ENCODE measurements at places on chromosomes 1 and 21.

GRCh38 chr1:14597343-14598006 lies 1.0 kb upstream of the KAZN start:
- DNase-seq, result no peak

DNA sequence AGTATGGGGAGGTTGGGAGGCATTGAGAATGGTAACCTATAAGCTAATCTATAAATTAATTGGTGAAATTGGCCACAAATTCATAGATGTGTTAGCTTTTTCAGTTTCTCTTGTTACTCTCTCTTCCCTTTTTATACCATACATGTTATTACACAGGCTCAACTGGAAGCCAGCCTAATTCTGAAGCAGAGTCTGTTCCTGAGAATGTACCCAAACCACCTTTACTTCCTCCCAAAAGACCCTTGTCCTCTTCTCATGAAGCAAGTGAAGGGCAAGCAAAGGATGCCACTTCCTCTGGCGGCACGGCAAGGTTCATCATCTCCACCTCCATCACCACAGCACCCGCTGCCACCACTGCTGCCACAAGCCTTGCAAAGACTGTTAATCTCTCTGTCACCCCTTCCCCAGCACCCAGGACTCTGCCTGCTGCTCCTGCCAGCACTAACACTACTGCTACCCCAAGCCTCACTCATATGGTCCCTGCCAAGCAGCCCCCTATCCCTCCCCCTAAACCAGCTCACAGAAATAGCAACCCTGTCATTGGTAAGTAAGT lies 39.5 kb upstream of the RCC1 start:
- no peak for DNase-seq

GRCh38 chr1:5370311-5370710 lies 621.9 kb downstream of the NPHP4 start:
- DNase-seq, result peak; percentile 49

GRCh38 chr1:114002492-114003239 lies 23.4 kb downstream of the OLFML3 start:
- no peak for DNase-seq

GRCh38 chr1:40944326-40944725 lies 35.2 kb upstream of the CTPS1 start:
- DNase-seq, result peak; percentile 77

- peak; percentile 99 for DNase-seq
These were observed at the start of gene GPBP1L1 for GRCh38 chr1:45686288-45687013. TSS of gene GPBP1L1 (minus strand) at chr1:45686533. CDS start at chr1:45659087, 27,446 bp downstream.

DNA sequence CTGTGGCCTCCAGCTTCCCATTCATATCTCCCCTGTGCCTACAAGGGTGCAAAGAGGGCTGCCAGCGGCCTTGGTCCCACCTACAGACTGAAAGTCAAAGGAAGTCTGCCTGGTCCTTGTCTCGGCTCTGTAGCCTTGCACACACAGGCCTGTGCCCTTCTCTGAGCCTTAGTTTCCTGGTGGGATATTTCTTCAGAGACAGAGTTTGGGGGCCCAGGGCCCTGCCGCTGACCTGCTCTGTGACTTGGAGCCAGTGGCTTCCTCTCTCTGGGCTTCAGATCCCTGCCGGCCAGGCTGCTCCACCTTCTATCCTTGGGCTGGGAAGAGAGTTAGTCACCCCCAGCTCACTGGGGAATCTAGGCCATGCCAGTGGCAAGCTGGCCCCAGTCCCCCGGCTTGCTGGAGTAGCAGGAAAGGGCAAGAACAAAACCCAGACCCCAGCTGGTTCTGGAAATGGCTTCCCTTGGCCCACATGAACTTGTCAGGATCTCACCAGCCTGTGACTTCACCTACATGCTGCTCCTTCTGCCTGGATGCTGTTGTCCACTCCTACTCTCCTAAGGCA lies 1.0 kb upstream of the TMEM61 start:
- no peak for DNase-seq

- no peak for DNase-seq
These were observed 38.8 kb downstream of the PLXNA2 start for GRCh38 chr1:208205216-208206013.

DNA sequence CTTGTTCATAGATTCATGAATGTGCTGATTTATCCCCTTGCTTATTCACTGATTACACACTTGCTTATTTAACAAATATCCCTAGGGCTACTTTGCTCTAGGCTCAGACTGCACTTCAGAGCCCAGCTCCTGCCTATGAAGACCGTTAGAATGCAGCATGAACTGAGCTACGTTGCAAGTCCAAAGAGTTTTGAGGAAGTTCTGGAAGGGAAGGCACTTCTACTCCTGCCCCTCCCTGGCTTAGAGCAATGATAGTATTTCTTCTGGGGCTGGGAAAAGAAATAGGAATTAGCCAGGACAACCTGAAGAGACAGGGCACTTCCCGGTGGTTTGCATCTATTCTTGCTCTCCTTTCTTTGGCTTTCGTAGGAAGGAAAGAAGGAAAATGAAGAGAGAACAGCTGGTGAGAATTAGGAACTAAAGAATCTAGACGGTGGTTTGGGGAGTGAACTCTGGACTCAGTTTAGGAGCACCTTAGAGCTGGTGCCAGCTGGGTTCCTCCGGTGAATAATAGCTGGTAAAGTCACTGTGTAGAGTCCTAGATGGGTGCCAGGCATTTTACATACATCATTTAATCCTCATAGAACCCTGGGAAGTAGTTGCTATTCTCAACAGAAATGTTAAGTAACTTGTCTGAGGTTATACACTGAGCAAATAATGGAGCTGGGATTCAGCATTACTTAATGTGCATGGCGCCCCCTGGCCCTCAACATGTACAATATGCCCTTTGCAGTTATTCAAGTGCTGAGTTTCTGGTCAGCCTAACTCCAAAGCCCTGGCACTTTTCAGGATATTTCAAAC lies 65.9 kb downstream of the NDUFS5 start:
- peak; percentile 28 for DNase-seq

DNA sequence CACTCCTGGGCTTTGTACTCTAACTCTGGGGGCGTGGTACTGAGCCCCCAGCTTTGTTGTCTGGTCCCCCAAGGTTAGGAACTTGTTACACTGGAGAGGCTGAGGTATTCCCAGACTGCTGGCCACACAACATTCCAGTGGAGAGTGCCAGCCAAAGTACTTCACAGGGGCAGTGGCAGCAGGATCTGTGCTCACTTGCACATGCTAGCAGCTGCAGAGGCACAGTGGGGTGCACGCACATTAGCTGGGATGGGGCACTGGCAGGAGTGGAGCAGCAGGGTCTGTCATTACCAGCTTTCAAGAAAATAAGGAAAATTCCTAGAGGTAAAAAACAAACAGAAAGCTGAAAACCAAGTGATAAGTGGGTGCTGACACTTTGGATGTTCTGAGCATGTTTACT lies 31.0 kb downstream of the ZNF691 start:
- no peak for DNase-seq

- DNase-seq, result no peak
These were observed 447.1 kb downstream of the PTPRC start for GRCh38 chr1:199085903-199086302.

GRCh38 chr1:58622571-58622970 lies 45.5 kb upstream of the TACSTD2 start:
- no peak for DNase-seq

- DNase-seq, result no peak
These were observed 20.9 kb upstream of the TARBP1 start for GRCh38 chr1:234499943-234500245.

DNA sequence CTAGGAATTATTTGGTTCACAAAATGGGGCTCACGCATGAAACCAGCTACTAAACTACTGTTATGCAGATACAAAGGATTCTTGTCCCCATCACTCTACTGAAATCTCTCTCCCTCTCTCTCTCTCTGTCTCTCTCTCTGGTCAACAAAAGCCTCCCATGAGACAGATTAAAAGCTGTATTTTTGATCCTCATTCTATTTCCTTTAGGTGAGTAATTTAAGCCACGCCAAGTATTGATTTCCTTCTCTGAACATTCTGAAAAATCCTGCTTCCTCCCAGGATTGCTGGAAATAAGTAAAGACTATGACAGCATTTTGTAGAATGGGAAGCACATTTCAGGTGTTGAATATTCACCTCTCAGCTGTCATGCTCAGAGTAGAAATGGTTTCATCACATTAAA lies 43.7 kb downstream of the PRDX6 start:
- DNase-seq, result no peak

DNA sequence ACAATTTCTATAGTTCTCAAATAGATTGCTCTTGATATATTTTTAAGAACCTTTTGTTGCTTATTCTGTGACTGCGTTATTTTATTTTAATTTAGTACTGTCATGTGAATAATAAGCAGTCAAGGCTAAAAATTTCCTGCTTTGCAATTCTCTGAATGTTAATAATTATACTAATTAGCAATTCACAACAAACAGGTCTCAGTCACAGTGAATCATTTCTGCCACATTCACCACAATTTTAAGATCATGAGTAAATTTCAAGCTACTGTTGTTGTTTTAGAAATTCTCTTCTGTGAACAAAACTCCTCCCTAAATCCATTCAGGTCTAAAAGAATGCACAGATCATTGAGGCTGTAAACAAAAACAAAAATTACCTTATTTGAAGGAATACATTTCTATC lies 339.6 kb upstream of the DPYD start:
- DNase-seq, result no peak

DNA sequence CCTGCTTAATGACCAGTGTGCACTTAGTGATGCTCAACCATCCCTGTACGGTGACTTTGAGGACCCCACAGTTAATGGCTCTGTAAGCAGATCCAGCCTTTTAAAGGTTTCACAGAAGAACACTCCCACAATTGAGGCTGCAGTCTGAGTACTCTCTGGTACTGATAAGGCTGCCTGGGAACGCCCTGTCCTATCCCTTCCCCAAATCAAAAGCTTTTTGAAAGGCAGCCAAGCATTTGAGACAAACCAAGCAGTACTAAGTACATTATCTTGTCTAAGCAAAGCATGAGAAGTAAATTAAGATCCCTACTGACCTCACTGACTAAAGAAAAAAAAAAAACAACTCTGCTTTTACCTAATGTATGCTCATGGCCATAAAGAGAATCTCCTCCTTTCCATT lies 60.7 kb downstream of the SH3GLB1 start:
- no peak for DNase-seq

DNA sequence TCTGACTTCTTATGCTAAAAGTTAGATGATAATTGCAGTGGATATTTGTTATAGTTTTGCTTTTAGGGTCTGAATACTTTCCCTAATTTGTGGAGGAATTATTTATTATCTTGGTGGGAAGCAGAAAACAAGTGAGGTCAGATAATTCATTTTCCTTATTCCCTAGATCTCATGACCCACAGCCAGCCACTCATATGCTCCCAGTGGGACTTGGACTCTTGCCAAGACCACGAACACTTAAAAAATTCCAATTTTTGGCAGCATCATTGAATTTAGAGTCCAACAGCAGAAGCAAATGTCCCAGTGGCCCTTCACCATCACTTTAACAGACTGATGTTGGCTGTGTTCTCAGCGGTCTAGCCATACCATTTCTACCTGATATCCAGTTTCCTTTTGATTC lies 204.2 kb downstream of the HMCN1 start:
- DNase-seq, result no peak

GRCh38 chr1:209761011-209761635 lies 5.3 kb downstream of the TRAF3IP3 start:
- DNase-seq, result no peak

Data from RWPE1 (cell line).